ENCODE measurements at places on chromosomes 5 and 9. TPM values are rescaled to one million over a fixed set of nuclear protein-coding genes. Genes with fewer than 3 reads are reported as not detected.

TMEM215 gene
- not detected for total RNA-seq

TEX48 gene
- not detected for total RNA-seq

- H3K4me3 ChIP-seq: no peak overlapping the region
- peak; percentile 40 for DNase-seq
- no peaks in the 10 kb centered on the region for H3K27me3 ChIP-seq
- no peak overlapping the region for H3K27ac ChIP-seq
- H3K4me1 ChIP-seq: no peaks in the 10 kb centered on the region
Observed at GRCh38 chr9:38118862-38119438, 49.9 kb upstream of the SHB start.

MCC gene
- 28.8 TPM for total RNA-seq

DNA sequence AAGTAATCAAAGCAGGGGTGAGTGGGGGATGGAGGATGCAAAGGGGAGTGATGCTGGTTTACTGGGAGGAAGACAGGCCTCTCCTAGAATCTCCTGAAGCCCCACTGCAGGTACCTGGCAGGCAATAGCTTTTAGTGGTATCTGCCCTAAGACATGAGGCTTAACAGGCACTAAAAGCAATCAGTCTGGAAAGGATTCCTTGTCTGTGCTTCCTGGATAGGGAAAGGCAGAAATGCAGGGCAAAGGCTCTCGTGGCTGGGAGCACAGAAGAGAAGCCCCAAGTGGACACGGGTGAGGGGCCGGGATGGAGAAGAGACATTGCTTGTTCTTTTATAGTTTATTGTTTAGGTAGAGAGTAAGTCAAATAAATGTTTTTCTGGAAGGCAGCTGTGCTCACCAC lies 40.1 kb downstream of the CCNJL start:
- no peak for DNase-seq
- H3K27me3 ChIP-seq: no peaks in the 10 kb centered on the region
- H3K27ac ChIP-seq: no peak overlapping the region
- H3K36me3 ChIP-seq: peaks cover 5% of the 10 kb centered on the region
- H3K4me1 ChIP-seq: peaks cover 33% of the 10 kb centered on the region
- H3K4me3 ChIP-seq: no peak overlapping the region

DNA sequence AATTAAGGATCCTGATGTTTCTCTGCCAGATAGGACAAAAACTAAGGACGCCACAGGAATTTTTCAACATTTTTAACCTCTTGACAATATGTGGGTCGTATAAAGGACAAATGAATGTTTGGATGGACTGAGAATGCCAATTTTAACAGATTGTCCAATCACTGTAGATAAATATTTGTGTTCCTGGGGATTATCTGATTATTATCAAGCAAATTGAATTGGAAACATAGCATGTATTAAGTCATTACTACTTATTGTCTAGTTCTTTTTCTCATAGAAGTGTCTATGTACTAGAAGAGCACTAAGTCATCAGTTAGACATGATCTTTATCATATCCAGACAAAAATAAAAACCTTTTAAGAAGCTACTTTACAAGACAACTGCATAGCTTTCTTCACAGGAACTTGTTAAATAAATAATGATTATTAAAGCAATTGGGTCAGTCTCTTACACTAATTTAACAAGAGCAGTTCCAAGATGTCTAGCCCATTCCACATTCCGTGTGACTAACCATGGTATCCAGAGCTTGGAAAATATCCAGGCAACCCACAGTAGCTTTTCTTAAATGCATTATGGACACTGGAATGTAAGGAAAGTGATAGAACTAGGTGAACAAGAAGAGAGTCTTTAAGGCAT lies 127.5 kb upstream of the CDKN2B start:
- H3K36me3 ChIP-seq: no peaks in the 10 kb centered on the region
- H3K27me3 ChIP-seq: no peaks in the 10 kb centered on the region
- H3K4me3 ChIP-seq: no peak overlapping the region
- H3K27ac ChIP-seq: no peak overlapping the region
- DNase-seq: no peak

DNA sequence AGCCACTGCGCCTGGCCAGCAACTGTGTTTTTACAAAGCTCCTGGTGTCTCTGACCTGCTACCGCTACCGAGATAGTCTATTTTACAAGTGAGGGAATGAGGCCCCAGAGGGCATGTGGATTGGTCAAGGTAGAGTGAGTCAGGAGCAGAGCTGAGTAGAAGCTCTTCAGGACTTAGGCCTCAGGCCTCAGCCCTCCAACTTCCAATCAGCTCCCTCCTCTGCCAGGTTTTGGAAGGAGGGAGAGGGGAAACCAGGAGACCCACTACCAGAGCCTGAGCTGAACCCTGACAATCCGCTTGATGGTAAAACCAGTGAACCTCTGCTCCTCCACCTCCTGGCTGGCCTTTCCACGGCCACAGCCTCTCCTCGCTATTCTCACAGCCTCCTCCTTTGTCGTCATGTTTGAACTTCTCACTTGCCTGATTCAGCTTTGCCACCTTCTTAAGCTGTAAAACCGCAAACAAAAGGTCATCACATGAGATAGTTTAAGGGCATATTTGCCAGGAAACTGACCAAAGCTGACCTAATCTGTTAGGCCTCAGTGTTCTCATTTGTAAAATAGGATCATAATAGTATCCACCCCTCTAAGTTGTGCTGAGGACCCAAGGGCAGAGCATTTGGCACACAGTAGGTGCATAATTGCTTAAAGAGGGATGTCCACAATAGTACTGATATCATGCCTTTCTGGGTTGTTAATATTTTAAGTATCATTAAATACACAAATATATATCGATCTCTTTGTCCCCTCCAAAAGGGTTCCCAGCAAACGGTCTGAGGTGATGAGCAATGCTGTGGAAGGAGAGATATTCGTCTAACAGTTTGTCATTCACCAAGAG lies 1.7 kb downstream of the TRAF1 start:
- H3K36me3 ChIP-seq: no peaks in the 10 kb centered on the region
- H3K4me1 ChIP-seq: peaks cover 41% of the 10 kb centered on the region
- H3K27me3 ChIP-seq: no peaks in the 10 kb centered on the region
- H3K4me3 ChIP-seq: no peak overlapping the region
- DNase-seq: no peak

GRCh38 chr9:107881626-107882300 lies 392.2 kb upstream of the KLF4 start:
- H3K36me3 ChIP-seq: no peaks in the 10 kb centered on the region
- DNase-seq: no peak
- H3K27ac ChIP-seq: no peak overlapping the region
- H3K27me3 ChIP-seq: no peaks in the 10 kb centered on the region
- no peaks in the 10 kb centered on the region for H3K4me1 ChIP-seq

S1PR3 gene
- 26.8 TPM for total RNA-seq

GRCh38 chr5:128825826-128826225 lies 139.5 kb upstream of the SLC27A6 start:
- no peaks in the 10 kb centered on the region for H3K36me3 ChIP-seq
- H3K27ac ChIP-seq: no peak overlapping the region
- H3K4me3 ChIP-seq: no peak overlapping the region
- no peaks in the 10 kb centered on the region for H3K4me1 ChIP-seq
- DNase-seq: no peak

GRCh38 chr5:15354021-15354420 lies 146.0 kb upstream of the FBXL7 start:
- H3K36me3 ChIP-seq: no peaks in the 10 kb centered on the region
- DNase-seq: no peak
- H3K27ac ChIP-seq: no peak overlapping the region
- no peaks in the 10 kb centered on the region for H3K4me1 ChIP-seq
- H3K4me3 ChIP-seq: no peak overlapping the region

GRCh38 chr5:135137146-135137915 lies 103.3 kb upstream of the PITX1 start:
- DNase-seq: no peak
- H3K27ac ChIP-seq: no peak overlapping the region
- H3K36me3 ChIP-seq: no peaks in the 10 kb centered on the region
- H3K4me1 ChIP-seq: no peaks in the 10 kb centered on the region

- H3K36me3 ChIP-seq: no peaks in the 10 kb centered on the region
- H3K27ac ChIP-seq: no peak overlapping the region
- peaks cover 29% of the 10 kb centered on the region for H3K4me1 ChIP-seq
- no peak overlapping the region for H3K4me3 ChIP-seq
- no peaks in the 10 kb centered on the region for H3K27me3 ChIP-seq
Observed at GRCh38 chr5:169195601-169196000, 105.3 kb downstream of the SLIT3 start.

- peak overlapping the region; percentile 16 for H3K27ac ChIP-seq
- H3K4me3 ChIP-seq: no peak overlapping the region
- no peaks in the 10 kb centered on the region for H3K27me3 ChIP-seq
- no peaks in the 10 kb centered on the region for H3K36me3 ChIP-seq
- no peaks in the 10 kb centered on the region for H3K4me1 ChIP-seq
- DNase-seq: no peak
Observed at GRCh38 chr5:120151825-120152224, 312.3 kb upstream of the PRR16 start.

- H3K4me1 ChIP-seq: no peaks in the 10 kb centered on the region
- H3K27me3 ChIP-seq: no peaks in the 10 kb centered on the region
- no peaks in the 10 kb centered on the region for H3K36me3 ChIP-seq
- H3K4me3 ChIP-seq: no peak overlapping the region
- DNase-seq: no peak
Observed at GRCh38 chr9:126001581-126002225, 254.5 kb downstream of the PBX3 start.

HTR1A gene
- not detected for total RNA-seq

DNA sequence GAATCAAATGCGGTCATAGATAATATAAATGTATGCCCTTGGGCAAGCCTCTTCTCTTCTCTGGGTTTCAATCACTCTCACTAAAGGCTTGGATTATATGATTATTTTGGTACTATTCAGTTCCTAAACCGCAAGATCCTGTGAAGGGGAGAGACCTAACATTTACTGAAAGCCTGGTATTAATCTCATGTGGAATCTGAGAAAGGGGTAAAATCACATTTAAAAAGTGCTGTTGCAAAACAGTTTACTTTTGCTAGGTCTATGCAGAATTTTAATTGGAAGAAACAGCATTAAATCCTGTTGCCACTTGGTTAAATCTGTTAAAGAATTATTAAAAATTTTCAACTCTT lies 50.7 kb downstream of the SLC44A1 start:
- H3K36me3 ChIP-seq: peaks cover 12% of the 10 kb centered on the region
- DNase-seq: no peak
- no peak overlapping the region for H3K4me3 ChIP-seq
- H3K27me3 ChIP-seq: no peaks in the 10 kb centered on the region
- no peaks in the 10 kb centered on the region for H3K4me1 ChIP-seq

RHOBTB3 gene
- total RNA-seq: 56.2 TPM

CCDC171 gene
- total RNA-seq: 0.90 TPM

- no peak overlapping the region for H3K4me3 ChIP-seq
- H3K27ac ChIP-seq: no peak overlapping the region
- H3K4me1 ChIP-seq: no peaks in the 10 kb centered on the region
- no peaks in the 10 kb centered on the region for H3K36me3 ChIP-seq
- no peak for DNase-seq
- H3K27me3 ChIP-seq: no peaks in the 10 kb centered on the region
Observed at GRCh38 chr5:38697013-38697412, 140.6 kb upstream of the LIFR start.

CBY3 gene
- total RNA-seq: not detected

- no peaks in the 10 kb centered on the region for H3K36me3 ChIP-seq
- H3K27me3 ChIP-seq: no peaks in the 10 kb centered on the region
- peak overlapping the region; percentile 98 for H3K4me3 ChIP-seq
- no peaks in the 10 kb centered on the region for H3K4me1 ChIP-seq
Observed at GRCh38 chr9:79574136-79574535, 2.4 kb downstream of the TLE4 start.

- no peak overlapping the region for H3K4me3 ChIP-seq
- H3K4me1 ChIP-seq: no peaks in the 10 kb centered on the region
- no peaks in the 10 kb centered on the region for H3K36me3 ChIP-seq
- no peaks in the 10 kb centered on the region for H3K27me3 ChIP-seq
- DNase-seq: no peak
- no peak overlapping the region for H3K27ac ChIP-seq
Observed at GRCh38 chr9:87878989-87879511, 3.6 kb upstream of the SPATA31E1 start.

GRCh38 chr5:141363952-141364660 lies at the start of gene PCDHGA5:
PCDHGA5 (plus strand) TSS chr5:141364162; CDS start chr5:141364331, 169 bp downstream.
- H3K4me1 ChIP-seq: no peaks in the 10 kb centered on the region
- H3K4me3 ChIP-seq: no peak within 1 kb of the TSS
- no peak for DNase-seq

- no peak overlapping the region for H3K4me3 ChIP-seq
- no peaks in the 10 kb centered on the region for H3K4me1 ChIP-seq
- H3K27ac ChIP-seq: no peak overlapping the region
Observed at GRCh38 chr5:168311061-168311566, 19.7 kb downstream of the WWC1 start.

- H3K36me3 ChIP-seq: no peaks in the 10 kb centered on the region
- DNase-seq: no peak
- no peak overlapping the region for H3K4me3 ChIP-seq
- no peak overlapping the region for H3K27ac ChIP-seq
- H3K4me1 ChIP-seq: no peaks in the 10 kb centered on the region
Observed at GRCh38 chr5:122400341-122400740, 88.3 kb downstream of the SNCAIP start.

DNA sequence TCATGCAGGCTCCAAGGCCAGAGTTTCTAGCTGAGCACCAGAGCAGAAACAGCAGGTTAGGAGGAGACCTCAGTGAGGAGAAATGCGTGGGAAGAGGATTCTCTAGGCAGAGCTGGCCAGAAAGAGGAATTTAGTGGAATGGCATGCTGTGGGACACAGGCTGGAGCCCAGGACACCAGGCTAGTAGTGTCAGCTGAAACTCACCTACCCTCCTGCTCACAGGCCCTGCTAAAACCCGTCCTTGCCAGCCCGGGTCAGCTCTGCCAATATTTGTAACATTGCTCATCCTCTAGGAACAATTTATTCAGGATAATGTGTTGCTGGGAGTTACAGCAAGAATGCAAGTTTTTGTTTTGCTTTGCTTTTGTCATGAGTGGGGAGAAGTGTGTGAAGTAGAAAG lies 40.2 kb upstream of the AGXT2 start:
- no peaks in the 10 kb centered on the region for H3K27me3 ChIP-seq
- H3K27ac ChIP-seq: no peak overlapping the region
- H3K36me3 ChIP-seq: no peaks in the 10 kb centered on the region

SSBP2 gene
- 55.1 TPM for total RNA-seq

DNA sequence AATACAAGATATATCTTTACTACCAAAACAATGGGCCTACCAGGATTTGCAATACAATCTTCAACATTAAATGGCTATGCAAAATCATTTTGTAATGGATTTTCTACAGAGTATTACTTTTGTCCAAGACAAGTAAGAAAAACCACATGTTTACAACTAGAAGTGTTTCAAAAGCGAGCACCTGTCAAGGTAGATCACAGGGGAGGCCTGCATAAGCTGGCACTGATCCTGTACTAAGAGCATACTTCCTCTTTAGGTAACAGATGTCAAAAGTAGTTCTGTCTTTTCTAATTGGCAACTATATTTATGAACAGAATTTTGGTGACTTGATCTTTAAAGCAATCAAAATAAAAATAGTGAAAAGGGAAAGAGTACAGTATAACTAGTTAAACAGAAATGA lies 249.0 kb downstream of the MLLT3 start:
- no peak overlapping the region for H3K27ac ChIP-seq
- no peak for DNase-seq

SLC27A6 gene
- 50.6 TPM for total RNA-seq

GRCh38 chr5:83721953-83722901 lies 1.6 kb upstream of the HAPLN1 start:
- DNase-seq: peak; percentile 74
- H3K27ac ChIP-seq: peak overlapping the region; percentile 36
- H3K4me3 ChIP-seq: peak overlapping the region; percentile 36
- H3K36me3 ChIP-seq: no peaks in the 10 kb centered on the region

Data from right atrium auricular region (tissue), 2 donors.